Activated naive CD4-positive, alpha-beta T cell (primary cell): ENCODE measurements at places on chromosomes 6 and 20.

DNA sequence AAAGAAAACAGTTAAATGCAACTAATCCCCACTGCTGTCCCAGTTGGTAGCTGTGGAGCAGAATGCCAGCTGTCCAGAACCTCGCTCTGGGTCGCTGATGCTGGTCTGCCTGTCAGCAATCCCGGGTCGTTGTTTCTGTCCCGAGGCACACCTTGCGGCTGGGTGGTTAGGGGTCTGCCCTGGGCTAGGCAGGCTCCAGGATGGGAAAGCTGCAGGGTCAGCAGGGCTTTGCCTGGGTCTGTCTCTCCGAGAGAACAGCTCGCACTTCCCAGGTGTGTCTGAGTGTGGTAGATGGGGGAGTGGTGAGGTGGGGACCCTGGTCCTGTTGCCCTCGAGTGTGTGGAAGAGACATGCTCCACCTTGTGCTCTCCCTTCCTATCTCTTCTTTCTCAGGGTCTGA, 261.2 kb downstream of the CLIC5 start:
- DNase-seq = no peak

DNA sequence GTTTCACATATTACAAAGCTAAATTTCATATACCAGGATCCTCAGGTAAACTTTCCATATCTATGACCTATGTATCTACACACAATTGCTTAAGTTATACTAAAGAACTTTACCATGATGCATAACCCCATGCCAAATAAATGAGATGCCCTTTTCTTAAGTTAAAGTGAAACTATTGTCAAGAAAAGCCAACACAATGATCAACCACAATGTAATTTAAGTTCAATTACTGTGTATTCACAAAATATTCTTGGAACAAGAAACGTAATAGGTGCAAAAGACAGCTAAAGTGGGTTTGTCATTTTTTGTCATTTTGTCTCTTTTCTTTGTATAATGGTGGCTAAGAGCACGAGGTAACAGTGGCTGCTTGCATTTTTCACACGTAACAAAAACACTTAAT, 158.0 kb upstream of the SHLD1 start:
- no peak for DNase-seq

DNA sequence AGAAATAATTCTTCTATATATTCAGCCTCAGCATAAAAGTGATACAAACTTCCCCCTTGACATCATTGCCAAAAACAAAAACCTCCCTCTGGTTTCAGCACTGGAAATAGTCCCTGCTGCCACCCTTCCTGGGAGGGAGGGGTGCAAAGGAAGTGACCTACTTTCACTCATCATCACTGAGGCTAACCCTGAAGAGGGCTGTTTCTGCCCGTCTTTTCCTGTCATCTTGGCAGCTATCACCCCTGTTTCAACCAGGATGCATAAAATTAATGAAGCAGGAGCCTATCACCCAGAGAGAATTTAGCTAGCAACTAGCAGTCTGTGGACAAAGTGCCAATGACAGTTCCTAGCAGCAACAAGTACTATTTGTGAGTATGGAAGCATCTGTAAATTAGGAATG, 397.8 kb downstream of the LAMA2 start:
- DNase-seq = no peak

- DNase-seq = no peak
These were observed 414.3 kb downstream of the TFAP2A start for GRCh38 chr6:10000551-10000950.

GRCh38 chr6:10580570-10580969, 59.4 kb downstream of the GCNT2 start:
- DNase-seq = no peak

DNA sequence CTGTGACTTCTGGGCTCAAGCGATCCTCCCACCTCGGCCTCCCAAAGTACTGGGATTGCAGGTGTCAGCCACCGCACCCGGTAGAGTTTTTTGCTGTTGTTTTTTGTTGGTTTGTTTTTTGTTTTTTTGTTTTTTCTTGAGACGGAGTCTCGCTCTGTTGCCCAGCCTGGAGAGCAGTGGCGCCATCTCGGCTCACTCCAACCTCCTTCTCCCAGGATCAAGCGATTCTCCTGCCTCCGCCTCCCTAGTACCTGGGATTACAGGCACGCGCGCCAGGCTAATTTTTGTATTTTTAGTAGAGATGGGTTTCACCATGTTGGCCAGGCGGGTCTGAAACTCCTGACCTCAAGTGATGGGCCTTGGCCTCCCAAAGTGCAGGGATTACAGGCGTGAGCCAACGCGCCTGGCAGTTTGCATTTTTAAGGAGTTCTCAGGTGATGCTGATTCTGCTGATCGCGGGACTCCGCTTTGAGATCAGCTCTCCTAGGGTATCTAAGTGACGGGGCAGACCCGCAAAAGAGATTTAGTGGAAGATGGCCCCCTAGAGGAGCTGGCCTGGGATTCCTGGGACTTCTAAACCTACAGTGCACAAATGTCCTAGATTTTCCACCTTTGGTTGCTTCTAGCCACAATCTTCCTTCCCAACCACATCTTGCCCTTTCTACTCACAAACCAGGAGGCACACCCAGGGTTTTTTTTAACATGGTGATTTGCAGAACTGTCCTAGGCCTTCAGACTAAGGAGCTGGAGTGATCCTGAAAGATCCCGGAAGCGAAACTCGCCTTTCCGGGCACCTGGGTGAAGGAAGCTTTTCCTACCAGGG, 45.2 kb downstream of the DPPA5 start:
- DNase-seq = no peak

- no peak for DNase-seq
These were observed 144.2 kb upstream of the TNFAIP3 start for GRCh38 chr6:137722749-137723272.

- no peak for DNase-seq
These were observed 4.0 kb downstream of the ELMO2 start for GRCh38 chr20:46402331-46402811.

DNA sequence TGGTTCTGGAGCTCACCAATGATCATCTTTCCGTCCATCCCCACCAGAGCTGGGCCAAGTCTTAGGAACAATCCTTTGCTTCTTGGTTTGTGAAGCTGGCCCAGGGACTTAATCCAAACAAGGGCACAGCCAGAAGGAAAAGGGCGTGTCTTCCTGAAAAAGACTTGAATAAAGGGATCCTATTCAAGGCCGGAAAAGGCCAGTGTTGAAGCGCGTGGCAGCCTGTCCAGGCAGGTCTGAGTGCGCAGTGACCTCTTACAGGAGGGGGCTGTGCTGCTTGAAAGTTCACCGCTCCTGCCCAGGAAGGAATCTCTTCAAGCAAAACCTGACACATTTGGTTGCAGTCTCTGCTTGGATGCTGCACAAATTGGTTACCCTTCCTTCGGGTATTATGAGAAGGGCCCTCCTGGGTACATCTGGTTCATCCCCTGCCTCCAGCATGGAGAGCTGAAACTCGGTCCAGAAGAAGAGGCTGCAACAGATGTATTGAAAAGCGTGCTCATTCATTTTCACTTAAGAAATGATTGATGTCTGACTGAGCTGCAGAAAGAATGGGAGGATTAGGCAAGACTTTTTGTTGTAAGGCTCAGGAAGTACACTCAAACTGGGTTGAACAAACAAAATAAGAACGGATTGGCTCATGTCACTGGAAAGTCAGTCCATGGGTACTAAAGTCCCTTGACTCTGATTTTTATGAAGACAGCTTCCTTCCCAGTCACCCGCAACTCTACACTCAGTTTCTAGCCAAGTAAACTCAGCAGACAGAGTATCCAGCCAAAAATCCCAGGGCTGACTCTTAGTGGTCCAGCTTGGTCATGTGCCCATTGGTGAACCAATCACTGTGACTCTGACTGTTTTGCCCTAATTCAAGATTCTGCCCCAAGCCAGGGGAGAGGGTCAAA, 136.3 kb downstream of the TFAP2C start:
- no peak for DNase-seq

DNA sequence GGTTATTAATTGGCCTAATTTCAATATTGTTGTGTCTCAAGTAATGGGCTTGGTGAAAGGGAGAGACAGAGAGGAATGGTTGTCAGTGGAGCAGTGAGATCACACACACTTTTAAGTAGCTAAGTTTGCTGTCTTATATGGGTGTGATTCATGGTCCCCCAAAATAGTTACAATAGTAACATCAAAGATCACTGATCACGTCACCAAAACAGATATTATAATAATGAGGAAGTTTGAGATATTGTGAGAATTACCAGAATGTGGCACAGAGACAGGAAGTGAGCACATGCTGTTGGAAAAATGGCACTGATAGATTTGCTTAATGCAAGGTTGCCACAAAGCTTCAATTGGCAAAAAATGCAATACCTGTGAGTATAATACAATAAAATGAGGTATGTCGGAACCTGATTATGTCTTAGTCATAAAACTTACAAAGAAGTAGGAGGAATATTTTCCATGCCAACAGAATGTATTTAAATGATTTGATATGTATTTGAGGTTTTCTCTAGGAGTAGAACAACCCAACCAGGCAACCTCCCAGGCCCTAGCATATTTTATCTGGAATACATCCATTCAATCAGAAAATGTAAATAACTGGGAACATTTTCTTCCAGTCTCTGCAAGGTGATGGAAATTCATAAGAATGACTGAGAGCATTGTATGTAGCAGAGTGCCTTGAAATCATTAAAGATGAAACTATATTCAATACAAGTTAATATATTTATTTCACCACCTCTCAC, 167.8 kb downstream of the CARMIL1 start:
- DNase-seq = no peak

DNA sequence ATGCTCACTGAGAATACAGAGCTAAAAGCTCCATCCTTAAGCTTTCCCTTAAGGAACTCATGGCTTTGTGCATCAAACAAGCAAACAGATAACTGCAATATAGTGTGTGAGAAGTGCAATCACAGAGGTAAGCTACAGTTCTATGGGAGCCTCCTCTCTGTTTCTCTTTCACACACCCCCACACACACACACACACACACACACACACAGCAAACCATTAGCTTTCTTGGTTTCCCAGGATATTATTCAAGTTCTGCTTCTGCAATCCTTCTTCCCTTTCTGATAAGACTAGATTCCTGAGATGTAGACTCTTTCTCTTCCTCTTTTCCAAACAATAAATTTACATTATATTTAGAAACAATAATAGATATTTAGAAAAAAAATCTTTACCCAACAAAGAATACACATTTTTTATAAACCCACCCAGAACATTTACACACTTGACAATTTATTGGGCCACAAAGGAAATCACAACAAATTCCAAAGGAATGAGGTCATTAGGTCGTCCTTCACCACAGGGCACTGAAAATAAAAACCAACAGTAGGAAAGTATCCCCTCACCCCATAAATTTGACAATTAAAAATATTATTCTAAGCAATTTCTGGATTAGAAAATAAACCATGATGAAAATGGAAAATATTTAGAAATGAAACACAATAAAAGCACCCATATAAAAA, 9.3 kb upstream of the GFOD1 start:
- DNase-seq = no peak

- DNase-seq = no peak
These were observed 33.5 kb upstream of the MCM3 start for GRCh38 chr6:52317841-52318581.

DNA sequence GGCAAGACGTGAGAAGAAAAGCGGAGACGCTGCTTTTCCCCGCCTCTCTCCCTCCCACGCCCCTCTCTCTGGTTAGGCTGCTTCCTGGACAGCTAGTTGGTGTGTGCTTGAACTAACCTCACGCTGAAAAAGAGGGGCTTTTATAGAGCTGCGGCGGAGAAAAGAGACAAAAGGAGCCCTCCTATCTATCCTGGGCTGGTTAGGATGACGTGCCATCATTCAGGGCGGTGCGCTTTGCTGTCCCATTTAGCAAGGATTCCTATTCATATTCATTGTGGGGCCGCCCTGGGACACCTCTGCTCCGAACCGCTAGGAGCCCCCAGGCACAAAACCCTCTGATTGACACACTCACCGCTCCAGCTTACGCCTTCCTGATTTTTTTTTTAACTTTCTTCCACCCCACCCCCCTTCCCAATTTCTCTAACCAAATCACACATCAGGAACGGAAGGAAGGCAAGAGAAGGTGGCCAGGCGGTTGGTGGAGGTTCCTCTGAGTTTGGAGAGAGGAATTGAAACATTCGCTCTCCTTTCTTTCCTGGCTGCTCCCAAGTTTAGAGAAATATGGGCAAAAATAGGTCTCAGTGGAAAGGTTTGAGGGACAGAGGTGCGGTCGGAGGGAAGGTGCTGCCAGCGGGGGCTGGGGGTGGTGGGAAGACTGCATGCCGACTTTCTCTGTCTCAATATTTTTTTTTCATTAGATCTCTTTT, at the start of gene OLIG3:
Gene OLIG3 (minus strand): TSS at position 114 of the 707 bp plus-strand sequence. CDS start 224 bp downstream, outside the sequence.
- DNase-seq = no peak

- DNase-seq = no peak
These were observed 1.7 kb downstream of the RPS6KA2 start for GRCh38 chr6:166625356-166625755.

- DNase-seq = no peak
These were observed 24.3 kb downstream of the FAM8A1 start for GRCh38 chr6:17624396-17624795.

DNA sequence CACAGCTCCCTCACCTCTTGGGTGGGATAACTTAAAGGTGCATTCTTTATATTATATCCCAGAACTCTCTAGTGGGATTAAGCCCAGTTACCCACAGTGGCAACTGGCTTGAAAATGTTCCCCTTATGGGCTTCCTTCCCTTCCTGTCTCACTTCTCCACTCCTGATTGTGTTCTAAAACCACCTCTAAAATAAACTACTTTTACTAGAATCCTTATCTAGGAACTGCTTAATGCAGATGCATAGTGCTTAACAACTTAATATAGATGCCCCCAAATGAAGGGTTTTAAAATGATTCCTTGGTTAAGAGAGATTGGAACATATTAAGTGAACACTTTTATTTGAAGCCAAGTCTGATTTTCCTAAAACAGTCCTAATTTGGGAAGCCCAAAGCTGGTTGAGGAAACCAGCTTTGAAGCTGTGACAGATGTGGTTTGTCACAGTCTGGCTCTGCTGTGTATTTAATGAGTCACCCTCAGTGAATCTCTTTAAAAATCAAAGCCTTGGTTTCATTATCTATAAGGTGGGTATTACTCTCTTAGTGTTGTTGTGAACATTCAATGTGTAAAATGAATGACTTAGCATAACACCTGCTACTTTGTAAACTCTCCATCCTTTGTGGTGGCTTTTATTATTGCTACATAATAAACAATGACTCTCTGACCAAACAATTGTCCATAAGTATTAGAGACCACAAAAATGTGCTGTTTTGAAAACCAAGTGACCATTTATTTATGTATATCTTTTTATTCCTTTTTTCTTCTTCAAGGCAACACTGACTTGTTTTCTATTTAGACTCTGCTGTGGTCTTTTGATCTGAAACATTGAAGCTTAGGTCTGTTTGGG, 24.4 kb downstream of the PLCB1 start:
- no peak for DNase-seq
